ENCODE measurements at places on chromosomes 1 and 21. TPM values are rescaled to one million over a fixed set of nuclear protein-coding genes. Genes with fewer than 3 reads are reported as not detected.

- no peak for DNase-seq
- H3K27me3 ChIP-seq, result no peaks in the 10 kb centered on the region
- H3K4me3 ChIP-seq, result no peak overlapping the region
- H3K4me1 ChIP-seq, result no peaks in the 10 kb centered on the region
- H3K27ac ChIP-seq, result no peak overlapping the region
- no peaks in the 10 kb centered on the region for H3K36me3 ChIP-seq
Measured at GRCh38 chr1:89556726-89557444, 32.3 kb downstream of the LRRC8B start.

SNX7 gene
- total RNA-seq, result not detected

GNG4 gene
- 0.07 TPM for total RNA-seq

- H3K27ac ChIP-seq, result no peak overlapping the region
- no peaks in the 10 kb centered on the region for H3K4me1 ChIP-seq
- H3K4me3 ChIP-seq, result no peak overlapping the region
- DNase-seq, result no peak
- no peaks in the 10 kb centered on the region for H3K27me3 ChIP-seq
- no peaks in the 10 kb centered on the region for H3K36me3 ChIP-seq
Measured at GRCh38 chr1:64172458-64172983, 30.9 kb upstream of the UBE2U start.

- no peaks in the 10 kb centered on the region for H3K4me1 ChIP-seq
- no peaks in the 10 kb centered on the region for H3K27me3 ChIP-seq
- H3K27ac ChIP-seq, result no peak overlapping the region
Measured at GRCh38 chr1:167171286-167171929, 49.3 kb upstream of the POU2F1 start.

DNA sequence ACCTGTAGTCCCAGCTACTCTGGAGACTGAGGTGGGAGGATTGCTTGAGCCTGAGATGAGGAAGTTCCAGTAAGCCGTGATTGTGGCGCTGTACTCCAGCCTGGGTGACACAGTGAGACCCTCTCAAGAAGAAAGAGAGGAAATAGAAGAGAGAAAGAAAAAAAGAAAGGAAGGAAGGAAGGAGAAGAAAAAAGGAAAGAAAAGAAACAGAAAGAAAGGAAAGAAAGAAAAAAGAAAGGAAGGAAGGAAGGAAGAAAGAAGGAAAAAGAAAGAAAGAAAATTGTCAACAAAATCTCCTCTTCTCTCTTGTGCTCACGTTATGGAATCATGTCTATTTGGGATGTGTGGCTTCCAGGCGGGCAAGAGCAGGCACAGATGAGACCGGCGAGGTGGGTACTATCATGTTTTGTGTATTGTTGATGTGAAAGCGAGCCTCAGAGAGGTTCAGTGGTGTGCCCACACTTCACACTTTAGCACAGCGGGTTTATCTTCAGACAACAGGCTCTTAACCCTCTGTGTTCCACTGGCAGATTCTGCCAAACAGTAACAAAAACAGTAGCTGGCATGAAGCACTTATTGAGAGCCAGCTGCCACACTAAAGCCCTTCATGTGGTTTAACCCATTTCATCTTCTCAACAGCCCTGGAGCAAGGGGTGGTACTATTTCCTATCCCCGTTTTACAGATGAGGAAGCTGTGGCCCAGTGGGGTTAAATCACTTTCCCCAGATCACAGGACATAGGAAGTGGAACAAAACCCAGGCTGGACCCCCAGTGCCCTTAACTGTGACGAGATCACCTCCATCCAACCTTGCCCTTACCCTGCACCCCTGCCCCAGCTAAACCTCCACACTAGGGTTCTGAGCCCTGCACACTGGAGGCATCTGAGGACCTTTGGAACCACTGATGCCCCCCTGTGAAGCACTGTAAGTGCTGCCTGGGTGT, 94.7 kb upstream of the TARDBP start:
- no peaks in the 10 kb centered on the region for H3K27me3 ChIP-seq
- peak; percentile 67 for DNase-seq
- peaks cover 35% of the 10 kb centered on the region for H3K4me1 ChIP-seq

- peaks cover 13% of the 10 kb centered on the region for H3K4me1 ChIP-seq
- no peak overlapping the region for H3K4me3 ChIP-seq
- DNase-seq, result no peak
- H3K27ac ChIP-seq, result no peak overlapping the region
- no peaks in the 10 kb centered on the region for H3K36me3 ChIP-seq
Measured at GRCh38 chr1:39885516-39885915, 2.2 kb upstream of the TRIT1 start.

DNA sequence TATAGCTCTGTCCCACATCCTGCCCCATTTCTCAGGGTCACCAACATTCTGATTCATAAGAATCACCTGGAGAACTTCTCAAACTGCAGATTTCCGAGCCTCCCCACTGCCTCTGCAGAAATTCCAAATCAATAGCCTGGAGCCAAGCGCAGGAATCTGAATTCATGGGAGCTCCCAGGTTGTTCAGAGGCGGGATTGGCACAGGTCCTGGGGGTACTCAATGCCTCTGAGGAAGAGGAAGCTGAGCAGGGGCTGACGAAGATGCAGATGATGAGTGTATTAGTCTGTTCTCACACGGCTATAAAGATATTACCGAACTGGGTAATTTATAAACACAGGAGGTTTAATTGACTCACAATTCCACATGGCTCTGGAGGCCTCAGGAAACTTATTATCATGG, 455.5 kb downstream of the MATN1 start:
- H3K4me1 ChIP-seq, result no peaks in the 10 kb centered on the region
- H3K4me3 ChIP-seq, result no peak overlapping the region
- H3K36me3 ChIP-seq, result no peaks in the 10 kb centered on the region
- H3K27ac ChIP-seq, result no peak overlapping the region
- H3K27me3 ChIP-seq, result no peaks in the 10 kb centered on the region
- no peak for DNase-seq

- no peaks in the 10 kb centered on the region for H3K27me3 ChIP-seq
- no peaks in the 10 kb centered on the region for H3K4me1 ChIP-seq
- no peak overlapping the region for H3K27ac ChIP-seq
- H3K36me3 ChIP-seq, result no peaks in the 10 kb centered on the region
- DNase-seq, result no peak
Measured at GRCh38 chr21:27803571-27803970, 836.7 kb upstream of the ADAMTS5 start.

- no peaks in the 10 kb centered on the region for H3K27me3 ChIP-seq
- no peak overlapping the region for H3K27ac ChIP-seq
- H3K4me3 ChIP-seq, result no peak overlapping the region
- DNase-seq, result no peak
- H3K4me1 ChIP-seq, result no peaks in the 10 kb centered on the region
- no peaks in the 10 kb centered on the region for H3K36me3 ChIP-seq
Measured at GRCh38 chr1:200147742-200148141, 120.2 kb downstream of the NR5A2 start.

DNA sequence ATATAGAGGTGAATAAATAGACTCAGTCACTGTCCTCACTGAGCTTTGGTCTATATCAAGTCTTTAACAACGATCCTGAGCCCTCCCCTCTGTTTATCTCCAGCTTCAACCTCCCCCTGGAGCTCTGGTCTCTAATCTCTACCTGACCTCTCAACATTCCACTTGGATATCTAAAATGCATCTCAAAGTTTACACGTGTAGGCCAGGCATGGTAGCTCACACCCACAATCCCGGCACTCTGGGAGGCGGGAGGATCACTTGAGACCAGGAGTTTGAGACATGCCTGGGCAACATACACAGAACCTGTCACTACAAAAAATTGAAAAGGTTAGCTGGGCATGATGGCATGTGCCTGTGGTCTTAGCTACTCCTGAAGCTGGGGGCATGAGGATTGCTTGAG, 53.4 kb downstream of the GADD45A start:
- no peak overlapping the region for H3K4me3 ChIP-seq
- no peaks in the 10 kb centered on the region for H3K36me3 ChIP-seq
- DNase-seq, result no peak
- H3K4me1 ChIP-seq, result peaks cover 9% of the 10 kb centered on the region

TNNI3K gene
- total RNA-seq, result not detected
